ENCODE measurements at places on chromosomes 3 and 15. TPM values are rescaled to one million over a fixed set of nuclear protein-coding genes. Genes with fewer than 3 reads are reported as not detected.

MST1R gene
- total RNA-seq = 1.7 TPM

RPS27L gene
- 241 TPM for total RNA-seq

PYGO1 gene
- 0.53 TPM for total RNA-seq

MANF gene
- total RNA-seq = 134 TPM

RHOV gene
- 0.05 TPM for total RNA-seq
